ENCODE measurements at places on chromosomes 7 and 10. TPM values are rescaled to one million over a fixed set of nuclear protein-coding genes. Genes with fewer than 3 reads are reported as not detected.

Gene SLC39A12
- not detected for total RNA-seq

Gene SLC26A5
- total RNA-seq: not detected

Gene CUBN
- total RNA-seq: 0.40 TPM

Gene PNLIPRP1
- not detected for total RNA-seq

Gene NEUROG3
- total RNA-seq: not detected

Gene ANKRD7
- 2.8 TPM for total RNA-seq

Gene NUTM2A
- 0.47 TPM for total RNA-seq

Gene GARS1
- 140 TPM for total RNA-seq

Gene FZD8
- 5.2 TPM for total RNA-seq

Gene EPO
- 0.88 TPM for total RNA-seq

Gene GRK5
- 1.8 TPM for total RNA-seq

Gene PIK3AP1
- 2.0 TPM for total RNA-seq

Gene FAM204A
- total RNA-seq: 58.6 TPM

Gene RBP3
- total RNA-seq: not detected

DNA sequence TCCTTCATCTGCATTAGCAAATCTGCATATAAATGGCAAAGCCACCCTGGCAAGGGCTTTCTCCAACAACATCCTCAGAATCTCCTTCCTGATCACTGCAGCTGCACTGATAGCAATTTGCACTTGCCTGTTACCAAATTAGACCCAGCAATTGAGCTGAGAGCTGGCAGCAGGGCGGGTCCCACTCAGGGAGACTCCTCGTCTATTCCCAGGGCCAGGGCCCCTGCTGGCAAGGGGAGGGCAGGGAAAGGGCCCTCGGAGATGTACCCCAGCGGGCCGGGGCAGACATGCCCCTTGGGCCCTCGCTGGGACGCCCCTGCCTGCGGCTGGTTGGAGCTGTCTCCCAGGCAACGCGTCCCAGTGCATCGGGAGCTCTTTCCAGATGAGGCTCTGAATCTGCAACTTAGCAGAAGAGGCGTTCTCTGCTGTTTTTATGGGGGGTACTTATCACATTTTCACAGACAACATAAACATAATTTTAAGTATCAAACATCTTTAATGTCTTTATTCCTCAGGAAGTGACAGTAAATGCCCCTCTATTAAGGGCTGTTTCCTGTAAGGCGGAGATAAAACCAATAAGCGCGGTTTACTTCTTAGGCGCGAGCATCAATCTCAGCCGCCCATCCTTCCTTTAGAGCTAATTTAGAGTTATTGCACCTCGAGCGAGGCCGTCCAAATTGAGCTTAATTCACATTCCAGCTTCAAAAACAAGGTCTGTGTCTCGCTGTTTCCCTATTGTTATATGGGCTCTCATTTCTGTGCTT is 249.0 kb upstream of the PPP2R2D start:
- no peak for DNase-seq

DNA sequence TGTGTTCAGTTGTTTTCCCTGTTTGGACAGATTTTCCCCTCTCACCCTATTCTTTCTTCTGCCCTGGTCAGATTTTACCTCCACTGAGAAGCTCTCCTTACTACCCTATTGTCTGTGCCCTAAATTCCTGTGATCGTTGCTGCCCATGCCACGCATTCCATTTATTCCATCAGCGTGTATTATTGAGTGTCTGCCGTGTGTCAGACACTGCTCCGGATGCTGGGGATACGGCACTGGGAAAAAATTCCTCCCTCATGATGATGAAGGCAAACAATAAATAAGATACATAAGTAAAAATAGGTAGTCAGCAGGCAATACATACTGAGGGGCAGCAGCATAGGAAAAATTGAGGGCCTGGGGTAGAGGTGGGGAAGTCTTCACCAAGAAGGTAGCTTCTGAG is 86.8 kb downstream of the FANK1 start:
- no peak for DNase-seq

DNA sequence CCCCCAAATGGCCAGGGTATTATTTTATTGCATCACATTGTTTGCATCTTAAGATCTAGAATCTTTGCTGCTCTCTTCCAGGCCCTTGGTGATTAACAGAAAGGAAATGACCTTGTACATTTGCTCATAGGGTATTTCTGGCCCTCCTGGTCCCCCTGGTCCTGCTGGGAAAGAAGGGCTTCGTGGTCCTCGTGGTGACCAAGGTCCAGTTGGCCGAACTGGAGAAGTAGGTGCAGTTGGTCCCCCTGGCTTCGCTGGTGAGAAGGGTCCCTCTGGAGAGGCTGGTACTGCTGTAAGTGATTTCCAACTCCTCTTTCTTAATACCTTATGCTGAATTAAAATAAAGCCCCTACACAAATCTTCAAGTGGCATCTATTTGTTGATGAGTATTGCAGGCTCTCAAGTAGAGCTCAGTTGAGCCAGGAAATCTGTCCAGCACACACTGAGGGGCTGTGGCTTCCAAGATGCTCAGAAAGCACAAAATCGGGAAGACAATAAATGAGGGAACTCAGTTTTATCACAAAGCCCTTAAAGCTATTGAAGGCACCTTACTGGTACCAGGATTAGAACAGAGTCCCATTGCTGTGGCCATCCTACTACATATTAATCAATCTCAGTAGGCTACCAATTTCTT is 28.2 kb downstream of the COL1A2 start:
- peak; percentile 46 for DNase-seq

DNA sequence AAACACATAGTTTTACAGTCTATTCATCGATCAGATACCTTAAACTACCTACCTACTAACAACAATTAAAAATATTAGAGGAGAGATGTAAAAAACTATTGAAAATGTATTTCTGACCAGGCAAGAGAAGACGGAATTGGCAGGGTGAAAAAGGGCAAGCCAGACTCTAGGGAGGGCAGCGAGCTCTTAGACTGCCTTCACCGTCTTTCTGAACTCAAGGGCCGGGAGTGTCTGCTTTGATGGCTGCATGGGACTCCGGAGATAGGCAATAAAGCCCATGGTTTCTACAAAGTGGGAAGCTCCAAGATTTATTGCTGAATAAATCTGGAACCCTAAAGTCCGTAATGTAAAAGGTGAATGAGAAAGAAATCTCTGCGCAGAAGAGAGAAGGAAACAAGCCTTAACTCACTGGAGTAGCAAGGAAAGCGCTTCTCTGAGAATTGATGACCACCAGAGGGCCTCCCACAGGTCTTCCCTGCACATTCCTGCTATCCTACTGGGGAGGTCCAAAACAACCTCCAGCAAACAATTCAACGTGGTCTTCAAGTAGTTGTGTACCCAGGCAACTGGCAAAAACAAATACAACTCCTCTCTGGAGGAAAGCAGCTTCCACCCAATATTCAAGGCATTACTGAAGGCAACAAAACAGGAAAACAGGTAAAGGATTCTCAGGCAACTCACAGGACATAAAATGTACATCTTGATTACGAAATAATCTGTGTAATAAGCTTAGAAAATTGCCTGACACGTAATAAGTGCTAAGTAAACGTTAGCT is 181.3 kb downstream of the SDK1 start:
- peak; percentile 70 for DNase-seq

- no peak for DNase-seq
Measured at GRCh38 chr7:39410582-39410981, 155.6 kb upstream of the YAE1 start.

GRCh38 chr7:42868480-42868879 is 43.4 kb downstream of the C7orf25 start:
- DNase-seq: no peak

- no peak for DNase-seq
Measured at GRCh38 chr10:8874972-8875371, 820.5 kb downstream of the GATA3 start.

- no peak for DNase-seq
Measured at GRCh38 chr10:25210265-25210664, 35.5 kb downstream of the GPR158 start.

DNA sequence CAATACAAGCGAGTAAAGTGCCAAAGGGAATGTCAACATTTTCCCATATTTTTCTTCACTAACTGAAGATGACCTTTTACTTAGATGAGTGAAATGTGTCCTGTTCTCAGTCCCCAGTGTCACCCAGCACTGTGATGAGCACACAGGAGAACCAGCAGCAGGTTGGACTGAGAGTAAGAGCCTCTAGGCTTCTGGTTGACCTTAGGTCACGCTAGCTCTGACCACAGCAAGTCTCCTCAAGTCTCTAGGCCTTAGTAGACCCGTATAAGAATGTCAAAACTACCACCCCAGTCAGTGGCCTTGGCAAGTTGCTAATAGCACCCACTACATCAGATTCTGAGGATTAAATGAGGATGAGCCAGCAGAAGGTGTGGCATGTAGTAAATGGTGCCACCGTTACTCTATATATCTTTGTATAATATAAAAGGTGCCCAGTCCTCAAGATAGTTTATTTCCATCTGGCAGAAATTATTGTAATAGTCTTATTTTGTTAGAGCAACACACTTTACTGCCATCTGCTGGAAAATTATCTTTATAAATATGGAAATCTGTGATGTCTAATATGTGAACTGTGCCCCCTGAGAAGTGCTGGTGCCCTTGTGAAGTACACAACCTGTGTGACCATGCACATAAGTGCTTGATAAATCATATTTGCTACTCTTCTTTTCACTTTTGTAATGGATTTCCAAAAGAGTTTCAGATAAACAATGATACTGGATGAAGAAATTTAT is 75.7 kb downstream of the SPAG6 start:
- DNase-seq: peak; percentile 36

DNA sequence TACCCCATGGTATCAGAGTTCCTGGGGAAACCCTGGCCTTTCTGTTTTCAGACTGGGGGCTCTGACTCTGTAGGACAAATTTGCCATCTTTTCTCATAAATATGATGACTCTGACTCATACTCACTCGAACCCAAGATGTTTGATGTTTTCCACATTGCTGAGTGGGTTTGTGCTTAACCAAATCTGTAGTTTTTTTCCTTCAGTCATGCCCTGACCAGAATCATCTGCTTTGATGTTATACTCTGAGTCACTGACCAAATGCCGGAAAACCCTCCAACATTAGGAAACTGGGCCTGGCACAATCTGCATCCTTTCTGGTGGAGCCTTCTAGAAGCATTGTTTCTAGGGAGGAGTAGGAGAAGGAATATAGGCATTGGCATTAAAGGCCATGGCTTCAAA is 118.7 kb downstream of the C10orf105 start:
- DNase-seq: peak; percentile 64

- DNase-seq: no peak
Measured at GRCh38 chr7:26513948-26514347, 222.3 kb downstream of the SNX10 start.

- no peak for DNase-seq
Measured at GRCh38 chr10:32357056-32357735, 10.2 kb upstream of the EPC1 start.

DNA sequence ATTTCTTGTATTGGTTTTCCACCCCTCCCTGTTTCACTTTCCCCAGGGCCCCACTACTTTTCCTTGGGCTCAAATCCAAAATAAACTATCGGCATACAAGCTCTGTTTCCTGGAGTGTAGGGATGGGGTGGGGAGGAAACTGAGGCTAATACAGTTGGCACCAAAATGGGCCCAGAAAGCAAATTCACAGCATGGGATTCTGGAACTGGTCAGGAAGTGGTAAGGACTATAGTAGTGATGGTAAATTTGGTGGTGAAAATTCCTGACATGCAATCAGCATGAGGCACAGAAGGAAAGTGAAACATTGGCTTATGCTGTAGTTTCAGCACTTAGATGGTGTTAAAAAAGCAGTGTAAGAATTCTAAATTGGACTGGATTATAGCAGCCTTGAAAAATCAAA is 8.7 kb upstream of the SAMD9L start:
- no peak for DNase-seq

GRCh38 chr10:43284341-43284910 is 17.6 kb upstream of the RASGEF1A start:
- DNase-seq: peak; percentile 34

DNA sequence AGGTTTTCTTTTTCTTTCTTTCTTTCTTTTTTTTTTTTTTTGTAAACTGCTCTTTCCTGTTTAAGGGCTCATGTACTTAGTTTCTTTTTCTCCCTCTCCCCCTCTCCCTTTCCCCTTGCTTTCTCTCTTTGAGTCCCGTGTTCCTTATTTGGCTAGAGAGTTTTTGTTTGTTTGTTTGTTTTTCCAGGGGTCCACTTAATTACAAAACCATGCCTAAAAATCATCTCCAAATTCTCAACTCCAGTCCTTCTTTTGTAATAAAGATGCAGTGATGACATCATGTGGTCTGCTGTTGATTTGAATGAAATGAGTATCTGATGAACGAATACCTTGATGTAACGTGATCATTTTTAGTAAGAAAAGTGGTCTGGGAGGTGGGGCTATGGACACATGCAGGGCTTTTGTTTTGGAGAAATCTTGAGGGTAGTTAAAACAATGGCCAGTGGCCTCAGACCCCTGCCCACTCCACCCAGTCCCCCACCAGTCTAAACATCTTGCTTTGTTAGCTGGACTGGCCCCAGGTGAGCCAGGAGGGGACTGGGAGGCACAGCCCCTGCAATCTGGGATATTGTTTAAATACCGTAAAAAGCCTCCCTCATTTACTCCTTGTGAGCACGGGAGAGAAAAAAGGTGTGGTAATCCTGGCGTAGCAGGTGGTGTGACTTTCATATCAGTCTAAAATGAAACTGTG is 165.7 kb downstream of the LRMDA start:
- no peak for DNase-seq

- no peak for DNase-seq
Measured at GRCh38 chr10:112728997-112729396, 221.1 kb upstream of the TCF7L2 start.

DNA sequence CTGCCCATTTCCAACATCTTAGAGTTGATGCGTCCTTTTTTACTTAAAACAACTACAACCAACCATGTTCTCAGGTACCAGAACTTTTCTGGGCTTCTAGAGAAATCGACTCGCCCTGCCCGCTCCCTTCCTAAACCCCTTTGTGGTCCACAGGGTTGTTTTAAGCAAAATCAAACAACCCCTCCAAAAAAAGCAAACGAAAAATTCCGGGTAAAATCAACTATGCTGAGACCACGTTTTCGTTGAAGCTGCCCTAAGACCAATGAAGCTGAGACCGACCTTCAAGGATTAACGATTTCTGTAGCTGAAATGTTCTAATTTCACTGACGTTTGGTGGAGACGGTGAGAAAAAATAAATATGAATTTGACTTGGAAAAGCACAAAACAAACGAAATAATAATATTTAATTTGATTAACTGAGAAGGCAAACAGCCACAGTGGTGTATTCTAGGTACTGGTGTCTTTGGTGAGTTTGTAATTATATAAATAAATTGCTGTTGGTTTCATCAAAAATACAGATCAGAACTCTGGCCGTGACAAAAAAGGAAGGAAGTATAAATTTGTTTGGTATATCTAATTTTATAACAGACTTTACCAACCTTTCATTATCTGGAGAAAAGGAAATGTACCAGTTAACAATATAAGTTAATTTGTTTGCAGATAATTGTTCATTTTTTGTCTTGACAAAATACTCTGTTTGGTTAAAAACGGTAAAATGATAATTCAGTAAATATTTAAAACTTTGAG is 4.7 kb upstream of the IGF2BP3 start:
- peak; percentile 46 for DNase-seq

Data from myocyte (in vitro differentiated cells).